Islet precursor cell (in vitro differentiated cells): ENCODE measurements at places on chromosomes 6 and 20.
A peak's percentile ranks its signal among the peaks of the same experiment; 100 is the strongest.

- no peak for DNase-seq
These were observed 469.0 kb downstream of the CDC5L start for GRCh38 chr6:44856479-44856878.

DNA sequence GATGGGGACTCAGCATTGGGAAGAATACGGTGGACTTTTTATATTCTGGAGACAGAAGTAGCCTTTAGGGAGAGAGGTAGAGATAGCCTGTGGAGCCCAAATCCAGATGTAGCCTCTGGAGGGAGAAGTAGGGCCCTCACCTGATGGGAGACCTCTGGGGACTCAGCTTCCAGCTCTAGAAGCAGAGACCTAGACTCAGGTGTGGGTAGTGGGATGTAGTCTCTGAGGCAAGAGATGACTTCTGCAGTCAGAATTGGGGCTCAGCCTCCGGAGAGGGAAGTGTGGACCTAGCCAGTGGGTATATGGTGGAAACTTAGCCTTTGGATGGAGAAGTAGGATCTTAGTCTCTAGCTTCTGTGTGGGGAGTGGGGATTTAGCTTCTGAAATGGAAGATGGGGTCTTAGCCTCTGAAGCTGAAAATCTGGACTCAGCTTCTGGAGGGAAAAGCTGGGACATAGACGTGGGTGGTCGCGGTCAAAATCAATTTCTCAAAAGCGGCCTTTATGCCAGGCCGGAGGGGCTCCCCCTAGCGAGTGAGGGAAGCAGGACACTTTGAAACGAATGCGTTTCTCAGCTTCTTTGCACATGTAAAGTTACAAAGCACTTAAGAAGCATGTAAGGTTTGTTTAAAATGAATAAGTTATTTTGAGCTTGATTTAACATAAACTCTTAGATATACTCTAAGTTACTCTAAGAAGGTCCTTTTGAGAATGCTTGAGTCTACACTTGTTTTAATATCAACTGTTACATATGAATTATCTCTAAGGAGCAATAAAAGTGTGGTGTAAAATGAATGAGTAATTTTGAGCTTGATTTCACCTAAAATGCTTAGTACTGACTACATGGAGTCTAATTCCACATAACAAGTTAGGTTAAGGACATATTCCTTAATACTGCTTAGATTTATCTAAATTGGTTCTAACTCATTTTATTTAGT is 12.9 kb upstream of the ZNF343 start:
- DNase-seq = no peak

DNA sequence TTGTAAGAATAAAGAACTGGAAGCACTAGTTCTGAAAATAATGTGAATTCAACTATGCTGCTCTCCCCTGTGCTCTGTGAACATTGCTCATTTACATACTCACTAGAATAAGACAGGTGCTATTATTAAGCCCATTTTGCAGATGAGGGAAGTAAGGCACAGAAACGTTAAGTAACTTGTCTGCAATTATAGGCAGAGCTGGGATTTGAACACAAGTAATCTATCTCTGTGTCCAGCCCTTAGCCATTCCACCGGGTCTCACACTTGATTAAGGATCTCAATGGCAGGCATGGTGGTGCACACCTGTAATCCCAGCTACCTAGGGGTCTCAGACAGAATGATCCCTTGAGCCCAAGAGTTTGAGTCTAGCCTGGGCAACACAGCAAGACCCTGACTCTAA is 357.7 kb downstream of the CD83 start:
- DNase-seq = no peak

- DNase-seq = peak; percentile 90
These were observed 142.0 kb upstream of the ZNF217 start for GRCh38 chr20:53735536-53736050.

DNA sequence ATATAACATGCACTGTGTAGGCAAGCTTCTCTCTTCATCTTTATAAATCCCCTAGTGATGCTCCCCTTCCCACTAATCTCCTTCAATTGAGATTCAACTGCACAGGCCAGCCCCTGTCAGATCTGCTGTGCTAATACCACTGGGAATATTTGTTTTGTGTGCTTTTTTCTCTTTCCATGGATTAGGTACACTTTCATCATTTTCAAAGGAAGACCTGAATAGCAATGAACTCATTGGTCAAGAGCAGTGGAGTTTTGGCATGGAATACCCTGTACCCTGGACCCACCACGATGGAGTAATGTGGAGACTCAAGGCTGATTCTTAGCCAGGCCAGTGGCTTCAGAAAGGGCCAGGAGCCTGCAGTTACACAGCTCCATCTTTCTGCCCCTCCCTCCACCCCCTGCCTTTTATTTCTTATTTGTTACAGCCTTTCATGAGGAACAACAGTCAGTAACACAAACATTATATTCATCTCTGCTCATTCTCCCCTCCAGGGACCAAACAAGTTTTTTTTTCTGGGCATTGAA is 75.4 kb upstream of the KCNG1 start:
- DNase-seq = no peak

- DNase-seq = no peak
These were observed 32.0 kb downstream of the TMEM242 start for GRCh38 chr6:157291356-157291755.

DNA sequence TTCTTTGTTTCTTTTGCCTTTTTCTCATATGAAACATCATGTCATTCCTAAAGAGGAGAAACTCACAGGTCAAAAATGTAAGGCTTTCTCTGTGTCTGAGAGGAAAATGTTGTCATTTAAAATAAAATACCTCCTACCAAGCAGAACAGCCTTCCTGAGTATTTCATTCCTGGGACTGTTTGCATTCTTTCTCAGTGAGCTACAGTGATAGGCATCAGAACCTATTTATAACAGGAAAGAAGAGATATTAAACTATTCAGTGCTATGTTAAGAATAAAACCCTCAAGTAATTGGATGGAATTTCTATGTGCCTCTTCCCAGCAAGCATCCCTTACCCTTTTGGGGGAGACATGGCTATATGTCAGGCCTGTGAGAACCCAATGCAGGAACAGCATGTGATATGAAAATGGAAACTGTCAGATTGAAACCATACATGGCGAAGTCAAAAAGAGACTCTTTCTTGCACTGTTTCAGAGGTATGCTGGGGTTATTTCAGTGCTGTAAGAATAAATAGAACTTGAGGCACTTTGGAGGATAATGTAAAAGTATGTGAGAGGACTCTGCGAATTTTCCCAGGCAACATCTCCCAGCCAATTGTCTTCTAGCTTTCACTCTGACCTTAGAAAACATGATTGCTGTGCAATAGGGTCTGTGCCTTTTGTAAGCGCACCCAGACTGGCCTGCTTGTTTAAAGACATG is 133.8 kb upstream of the CCN2 start:
- no peak for DNase-seq

GRCh38 chr20:5402903-5403531 is 86.3 kb upstream of the PROKR2 start:
- peak; percentile 72 for DNase-seq

DNA sequence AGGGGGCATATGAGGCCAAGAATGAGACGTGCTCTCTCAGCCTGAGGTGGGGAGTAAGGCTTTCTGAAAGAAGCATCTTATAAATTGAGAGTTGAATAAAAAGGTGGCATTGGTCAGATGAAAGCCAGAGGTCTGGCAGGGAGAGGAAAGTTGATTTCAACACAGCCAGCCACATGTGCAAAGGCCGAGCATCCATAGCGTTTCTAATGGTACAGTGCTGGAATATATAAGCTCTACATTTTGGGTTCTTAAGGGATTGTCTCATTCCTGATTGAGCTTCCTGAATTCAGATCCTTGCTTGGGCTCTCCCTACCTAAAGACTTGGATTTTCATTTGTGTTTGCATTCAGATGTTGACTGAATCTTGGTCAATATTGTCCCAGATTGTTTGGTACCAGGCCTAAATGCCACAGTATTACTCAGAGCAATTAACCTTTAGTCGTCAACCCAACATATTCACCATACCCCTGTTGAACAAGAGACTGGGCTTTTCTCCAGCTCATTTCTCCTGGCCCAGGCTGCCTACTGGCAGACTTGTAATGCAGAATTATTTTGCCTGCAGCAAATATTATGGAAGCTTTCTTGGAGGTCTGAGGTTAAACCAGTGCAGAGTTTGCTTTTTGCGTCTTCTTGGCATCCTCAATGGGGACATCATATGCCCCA is 14.5 kb upstream of the BCAS1 start:
- no peak for DNase-seq

DNA sequence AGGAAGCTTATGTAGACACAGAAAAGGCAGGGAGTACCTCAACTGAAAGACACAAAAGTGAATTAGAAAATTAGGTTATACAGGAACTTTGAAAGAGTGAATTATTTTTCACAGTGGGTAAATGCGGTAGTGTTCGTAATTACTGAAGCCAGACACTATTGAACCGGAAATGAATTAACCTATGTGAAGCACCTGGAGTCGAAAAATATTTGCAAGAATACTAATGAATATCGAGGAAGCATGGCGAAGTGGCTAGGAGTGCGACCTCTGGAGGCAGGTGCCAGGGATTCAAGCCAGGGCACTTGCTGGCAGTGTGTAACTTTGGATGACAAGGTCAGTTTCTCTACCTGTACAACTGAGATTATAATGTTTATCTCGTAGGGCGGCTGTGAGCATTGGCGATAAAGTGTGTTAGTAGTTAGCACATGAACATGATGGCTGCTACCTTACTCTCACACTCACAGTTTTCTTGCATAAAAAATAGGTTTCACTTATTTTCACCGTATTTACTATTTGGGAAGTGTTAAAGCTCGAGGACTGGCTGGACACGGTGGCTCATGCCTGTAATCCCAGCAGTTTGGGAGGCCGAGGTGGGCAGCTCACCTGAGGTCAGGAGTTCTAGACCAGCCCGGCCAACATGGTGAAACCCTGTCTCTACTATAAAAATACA is 567 bp upstream of the SLC18B1 start:
- peak; percentile 82 for DNase-seq

GRCh38 chr6:9841886-9842725 is 572.8 kb downstream of the TFAP2A start:
- DNase-seq = no peak
